Left kidney (tissue), 8 donors: ENCODE measurements at places on chromosomes 16 and 17. TPM values are rescaled to one million over a fixed set of nuclear protein-coding genes. Genes with fewer than 3 reads are reported as not detected.

Gene VTN
- 20.5 TPM for polyA plus RNA-seq

Gene SUZ12
- polyA plus RNA-seq = 55.7 TPM

Gene GPRC5B
- polyA plus RNA-seq = 106 TPM

DNA sequence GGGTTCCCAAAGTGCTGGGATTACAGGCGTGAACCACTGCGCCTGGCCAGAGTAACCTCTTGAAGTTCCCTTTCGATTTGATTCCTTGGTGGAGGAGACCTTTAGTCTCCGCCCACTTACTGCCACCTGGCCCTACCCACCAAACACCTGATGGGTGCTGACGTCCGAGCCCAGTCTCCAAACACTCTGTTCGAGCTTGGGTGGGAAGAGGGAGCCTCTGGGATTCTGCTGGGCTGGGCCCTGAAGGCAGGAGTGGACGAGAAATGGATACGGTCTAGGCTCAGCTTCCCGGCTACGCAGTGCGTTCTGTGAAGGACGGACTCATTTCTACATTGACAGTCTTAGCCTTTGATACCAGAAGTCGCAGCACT lies 870 bp upstream of the ITGA3 start:
- peak; percentile 42 for DNase-seq

Gene CNTNAP1
- 8.8 TPM for polyA plus RNA-seq

DNA sequence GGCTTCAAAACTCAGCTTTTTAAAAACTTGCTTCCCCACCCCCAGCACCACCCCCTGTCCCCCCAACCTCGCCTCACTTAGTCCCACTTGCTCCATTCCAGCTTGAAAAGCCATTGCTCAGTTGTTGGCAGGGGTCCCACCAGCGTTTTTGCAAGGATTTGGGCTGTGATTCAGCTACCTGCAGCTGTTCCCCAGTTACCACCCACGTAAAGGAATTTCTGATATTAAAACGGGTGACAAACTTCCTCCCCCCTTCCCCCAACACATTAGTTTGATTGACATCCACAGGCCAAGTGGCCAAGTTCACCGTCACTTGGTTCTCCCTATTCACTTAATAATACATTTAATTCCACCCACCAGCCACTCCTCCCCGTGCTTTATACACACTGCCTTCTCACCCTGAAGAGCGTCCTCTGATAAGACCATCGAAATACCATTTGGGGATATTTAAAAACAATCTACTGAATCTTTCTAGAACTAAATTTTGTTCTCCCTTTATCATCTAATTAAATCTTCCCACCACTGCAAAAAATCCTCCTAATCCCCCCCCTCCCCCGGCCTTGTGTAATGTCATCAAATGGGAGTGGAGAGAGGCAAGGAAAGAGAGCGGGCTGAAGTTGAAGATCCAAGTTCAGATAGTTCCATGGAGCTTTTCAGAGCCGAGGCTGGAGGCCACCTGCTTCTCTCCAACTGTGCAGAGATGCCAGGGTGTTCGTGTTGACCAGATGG lies 55.1 kb downstream of the SOX9 start:
- no peak for DNase-seq

DNA sequence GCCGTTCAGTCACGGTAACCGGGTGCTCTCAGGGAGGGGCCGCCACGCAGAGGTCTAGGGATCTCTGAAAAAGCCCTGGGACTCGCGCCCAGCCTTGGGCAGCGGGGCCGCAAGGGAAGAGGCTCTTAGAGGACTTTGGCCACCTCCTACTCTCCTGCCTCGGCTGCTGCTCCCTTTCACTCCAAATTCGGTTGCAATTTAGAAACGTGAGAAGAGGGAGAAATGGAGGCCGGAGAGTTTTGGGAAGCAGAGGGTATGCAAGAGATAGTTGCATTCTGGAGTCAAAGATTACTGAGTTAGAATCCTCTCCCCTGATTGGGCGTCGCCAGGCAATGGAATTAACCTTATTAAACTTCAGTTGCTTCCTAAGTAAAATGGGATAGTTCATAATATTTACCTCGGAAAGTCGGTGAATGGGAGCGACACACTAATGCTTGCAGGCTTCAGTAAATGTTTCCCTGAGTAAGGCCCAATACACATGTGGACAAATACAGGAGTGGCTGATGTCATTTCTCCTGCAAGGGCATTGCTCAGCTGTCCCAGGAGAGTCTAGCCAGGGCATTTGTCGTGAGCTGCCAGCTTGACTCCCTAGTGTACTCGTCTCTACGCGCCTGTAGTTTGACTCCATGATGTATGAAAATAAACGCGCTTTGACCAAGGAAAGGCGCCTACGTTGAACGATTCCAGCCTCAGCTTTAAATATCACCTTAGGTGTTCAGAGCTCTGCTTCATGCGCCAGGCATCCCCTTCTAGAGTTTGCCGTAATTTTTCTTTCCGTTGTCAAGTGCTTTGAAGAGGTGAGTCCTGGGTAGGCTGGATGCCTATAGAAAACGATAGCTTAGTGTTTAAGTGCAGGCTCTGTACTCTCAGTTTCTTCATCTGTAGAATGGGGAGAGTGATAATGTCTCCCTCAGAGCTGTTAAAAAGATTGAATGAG lies 667 bp downstream of the OGFOD1 start:
- peak; percentile 19 for DNase-seq

DNA sequence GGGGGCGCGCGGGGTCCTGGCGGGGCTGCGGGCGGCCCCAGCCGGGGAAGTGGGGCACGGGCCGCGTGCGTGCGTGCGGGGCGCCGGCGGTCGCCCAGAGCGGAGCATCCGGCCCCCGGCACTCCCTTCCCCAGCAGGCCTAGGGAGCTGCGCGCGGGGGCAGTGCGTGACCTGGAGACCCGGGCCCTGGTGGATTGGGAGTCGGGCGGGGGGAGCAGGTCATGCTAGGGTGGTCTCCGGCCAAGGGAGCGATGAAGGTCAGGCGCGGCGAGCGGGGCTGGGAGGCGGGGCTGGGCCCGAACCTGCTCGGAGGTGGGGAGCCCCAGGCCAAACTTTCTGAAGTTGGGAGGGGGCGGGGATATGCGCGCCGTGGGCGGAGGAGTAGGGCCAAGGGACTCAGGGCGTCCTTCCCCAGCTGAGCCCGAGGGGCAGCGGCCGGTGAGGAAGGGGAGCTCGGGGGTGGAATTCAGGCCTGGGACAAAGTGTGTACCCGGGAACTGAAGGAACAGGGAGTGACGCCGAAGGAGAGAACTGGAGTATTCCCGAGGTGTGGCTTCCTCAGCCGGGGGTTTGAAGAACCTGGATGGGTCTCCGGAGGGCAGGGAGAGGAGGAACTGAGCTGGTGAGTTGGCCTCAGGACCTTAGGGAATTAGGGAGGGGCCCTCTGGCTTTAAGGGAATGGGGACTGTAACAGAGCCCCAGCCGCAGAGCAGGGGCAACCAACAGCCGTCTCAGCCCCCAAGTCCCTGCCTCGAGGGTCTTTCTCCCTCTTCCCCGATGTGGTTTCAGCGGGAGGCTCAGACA lies 589 bp downstream of the XYLT2 start:
- no peak for DNase-seq

GRCh38 chr17:1882836-1883235 lies 53.0 kb downstream of the RPA1 start:
- no peak for DNase-seq

Gene C17orf58
- polyA plus RNA-seq = 17.6 TPM

Gene VAT1L
- polyA plus RNA-seq = 4.7 TPM

DNA sequence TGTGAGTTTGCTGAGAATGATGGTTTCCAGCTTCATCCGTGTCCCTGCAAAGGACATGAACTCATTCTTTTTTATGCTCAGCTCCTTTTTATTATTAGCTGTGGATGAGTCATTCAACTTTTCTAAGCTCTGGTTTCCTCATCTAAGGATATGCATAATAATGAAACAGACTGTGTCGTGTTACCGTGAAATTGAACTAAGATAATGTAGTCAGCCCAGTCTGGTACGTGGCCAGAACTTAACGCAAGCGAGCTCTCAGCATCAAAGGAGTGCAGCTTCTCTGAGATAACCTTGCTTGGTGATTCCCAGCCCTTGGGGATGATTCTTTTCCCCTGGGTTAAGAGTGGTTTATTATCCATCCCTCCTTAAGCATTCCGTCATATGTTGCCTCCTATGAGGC lies 454.3 kb upstream of the EEF2KMT start:
- no peak for DNase-seq

DNA sequence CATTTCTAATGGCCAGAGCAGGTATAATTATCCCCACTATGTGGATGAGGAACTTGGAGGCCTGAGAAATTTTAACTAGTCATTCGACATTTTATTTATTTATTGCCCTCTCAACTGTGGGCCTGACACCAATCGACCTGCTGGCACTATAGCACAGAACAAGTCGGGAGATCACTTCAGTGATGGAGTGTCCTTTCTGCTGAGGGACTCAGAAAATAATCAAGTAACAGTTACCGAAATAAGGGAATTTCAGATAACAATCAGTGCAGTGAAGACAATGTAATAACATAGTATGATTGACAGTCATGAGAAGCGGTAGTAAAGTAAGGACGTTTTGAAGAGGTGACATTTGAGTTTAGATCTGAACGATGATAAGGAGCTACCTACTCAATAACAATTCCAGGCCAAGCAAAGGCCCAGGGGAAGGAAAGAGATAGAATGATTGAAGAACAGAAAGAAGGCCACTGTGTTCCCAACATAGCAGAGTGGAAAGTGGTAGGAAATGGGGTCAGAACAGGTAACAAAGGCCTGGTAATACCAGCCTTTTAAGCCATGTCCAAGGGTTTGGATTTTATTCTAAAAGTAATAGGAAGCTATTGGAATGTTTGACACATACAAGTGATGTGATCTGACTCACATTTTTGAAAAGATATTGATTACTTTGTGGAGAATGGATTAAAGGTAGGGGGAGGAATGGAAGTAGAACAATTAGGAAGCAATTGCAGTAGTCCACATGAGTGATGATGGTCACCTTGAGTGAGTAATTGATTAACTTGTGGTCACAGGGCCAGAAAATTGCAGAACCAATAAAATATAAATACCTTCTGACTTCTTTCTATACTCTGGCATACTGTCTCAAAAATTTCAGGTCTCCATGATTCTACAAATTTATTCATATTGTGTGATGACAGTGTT lies 1.4 kb downstream of the STXBP4 start:
- no peak for DNase-seq

Gene HS3ST3B1
- 26.8 TPM for polyA plus RNA-seq

DNA sequence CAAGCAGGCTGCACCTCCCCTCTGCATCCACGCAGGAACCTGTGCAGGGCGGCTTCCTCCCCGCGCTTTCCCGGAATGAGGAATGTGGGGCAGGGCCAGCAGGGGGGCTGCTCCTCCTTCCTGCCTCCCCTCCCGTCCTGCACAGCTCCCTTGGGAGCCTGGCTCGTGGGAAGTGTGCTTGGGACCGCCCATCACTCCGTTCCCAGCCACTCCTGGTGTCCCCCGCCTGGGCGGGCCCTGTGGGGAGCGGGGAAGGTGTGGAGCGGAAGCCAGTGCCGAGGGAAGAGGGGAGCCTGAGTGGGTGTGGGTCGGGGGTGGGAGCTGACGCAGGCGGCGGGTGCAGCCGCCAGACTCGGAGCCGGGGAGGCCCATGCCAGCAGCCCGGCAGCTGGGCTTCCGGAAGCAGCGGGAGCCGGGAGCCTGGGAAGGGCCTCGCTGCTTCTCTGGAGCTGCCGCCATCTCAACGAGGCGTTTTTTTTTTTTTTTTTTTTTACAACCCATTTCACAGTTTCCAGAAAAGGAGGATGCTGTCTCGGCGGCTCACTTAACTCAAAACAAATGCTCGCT lies 24.1 kb downstream of the BAHCC1 start:
- no peak for DNase-seq

DNA sequence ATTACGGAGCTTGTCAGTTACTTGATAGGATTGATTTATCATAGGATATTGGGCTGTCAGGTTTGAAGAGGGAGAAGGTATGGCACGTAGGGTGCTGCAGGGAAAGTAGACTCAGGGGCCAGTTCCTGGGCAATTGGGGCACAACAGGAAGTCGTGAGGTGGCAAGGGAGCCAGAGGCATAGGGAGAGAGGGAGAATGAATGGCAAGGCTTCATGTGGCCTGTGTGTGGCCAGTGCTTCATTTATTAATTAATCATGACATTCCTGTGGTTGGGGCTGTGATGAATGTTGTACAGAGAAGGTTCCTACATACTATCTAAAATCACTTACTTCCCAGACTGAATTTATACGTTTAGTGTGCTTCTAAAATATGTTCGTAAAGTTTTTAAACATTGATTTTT lies 19.3 kb downstream of the MFSD11 start:
- no peak for DNase-seq

DNA sequence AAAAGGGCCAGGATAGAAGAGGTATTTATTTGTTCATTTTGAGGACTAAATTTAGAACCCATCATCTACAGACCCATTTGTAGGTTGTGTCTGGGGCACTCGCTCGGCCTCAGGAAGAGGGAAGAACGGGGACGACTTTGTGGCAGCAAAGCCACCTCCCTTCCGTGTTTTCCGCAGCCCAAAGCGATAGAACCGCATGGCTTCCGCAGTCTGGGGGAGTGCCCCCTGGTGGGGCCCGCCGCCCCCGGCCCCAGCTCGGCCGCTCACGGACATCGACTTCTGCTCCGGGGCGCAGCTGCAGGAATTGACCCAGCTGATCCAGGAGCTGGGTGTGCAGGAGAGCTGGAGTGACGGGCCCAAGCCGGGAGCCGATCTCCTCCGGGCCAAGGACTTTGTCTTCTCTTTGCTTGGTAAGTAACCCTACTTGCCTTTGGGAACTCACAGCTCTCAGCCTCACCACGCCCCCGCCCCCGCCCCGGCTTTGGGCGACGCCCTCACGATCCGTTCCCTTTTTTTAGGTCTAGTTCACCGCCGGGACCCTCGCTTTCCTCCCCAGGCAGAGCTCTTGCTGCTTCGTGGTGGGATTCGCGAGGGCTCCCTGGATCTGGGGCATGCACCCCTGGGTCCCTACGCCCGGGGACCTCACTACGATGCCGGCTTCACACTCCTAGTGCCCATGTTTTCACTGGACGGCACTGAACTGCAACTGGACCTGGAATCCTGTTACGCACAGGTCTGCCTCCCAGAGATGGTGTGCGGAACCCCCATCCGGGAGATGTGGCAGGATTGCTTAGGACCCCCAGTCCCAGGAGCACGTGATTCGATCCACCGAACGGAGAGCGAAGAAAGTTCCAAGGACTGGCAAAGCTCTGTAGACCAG lies 681 bp downstream of the TMEM102 start:
- no peak for DNase-seq

Gene C17orf67
- 1.6 TPM for polyA plus RNA-seq

DNA sequence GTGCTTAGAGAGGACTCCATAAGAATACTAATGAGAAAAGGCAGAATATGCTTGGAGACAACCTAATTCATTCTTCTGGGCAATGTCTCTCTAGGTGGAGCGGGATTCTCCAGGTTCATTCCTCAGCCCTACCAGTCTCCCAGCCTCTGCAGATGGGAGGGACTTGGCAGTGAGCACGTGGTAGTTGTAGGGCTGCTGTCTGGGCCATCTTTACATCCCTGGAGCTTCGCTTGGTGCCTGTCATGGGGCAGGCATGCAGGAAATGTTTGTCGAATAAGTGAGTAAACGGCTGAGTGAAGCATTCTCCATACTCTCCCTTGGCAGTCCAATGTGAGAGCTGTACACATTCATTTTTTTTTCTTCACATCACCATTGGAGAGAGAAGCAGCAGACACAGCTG lies 387.5 kb downstream of the UTP18 start:
- no peak for DNase-seq

DNA sequence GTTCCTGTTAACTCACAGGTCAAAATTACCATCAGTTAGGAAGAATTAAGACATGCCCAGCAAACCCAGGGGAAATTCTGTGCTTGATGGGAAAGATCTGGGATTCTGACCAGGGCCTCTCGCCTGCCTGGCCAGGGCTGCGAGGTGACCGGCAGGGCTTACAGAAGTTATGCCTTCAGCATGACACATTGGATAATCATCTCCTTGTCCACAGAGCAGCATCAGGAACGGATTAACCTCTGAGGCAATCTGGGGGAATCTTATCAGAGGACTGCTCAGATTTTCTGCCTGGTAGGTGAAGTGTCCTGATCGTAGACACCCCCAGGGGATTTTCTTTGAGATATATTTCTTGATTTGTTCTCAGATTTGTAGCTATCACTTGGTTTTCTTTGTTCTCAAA lies 172.5 kb downstream of the HS3ST3A1 start:
- no peak for DNase-seq
